Small intestine (tissue), 16 donors: ENCODE measurements at places on chromosomes 4 and X. TPM values are rescaled to one million over a fixed set of nuclear protein-coding genes. Genes with fewer than 3 reads are reported as not detected.

CNGA1 gene
- polyA plus RNA-seq: 1.4 TPM

SRP72 gene
- polyA plus RNA-seq: 65.8 TPM

RBMXL3 gene
- not detected for polyA plus RNA-seq

EGF gene
- 0.48 TPM for polyA plus RNA-seq

CXCL3 gene
- polyA plus RNA-seq: not detected

CXCL11 gene
- polyA plus RNA-seq: not detected

PCDH19 gene
- 0.64 TPM for polyA plus RNA-seq

NHS gene
- 5.8 TPM for polyA plus RNA-seq

TRIM60 gene
- not detected for polyA plus RNA-seq

XG gene
- polyA plus RNA-seq: 0.13 TPM

SH3D19 gene
- polyA plus RNA-seq: 68.2 TPM

IL9R gene
- polyA plus RNA-seq: 0.27 TPM

SLC34A2 gene
- 1.9 TPM for polyA plus RNA-seq

C4orf51 gene
- polyA plus RNA-seq: not detected

FAM156B gene
- polyA plus RNA-seq: 43.5 TPM

PPARGC1A gene
- polyA plus RNA-seq: 2.6 TPM

HTN3 gene
- not detected for polyA plus RNA-seq

MAOB gene
- 75.4 TPM for polyA plus RNA-seq

MAGEA12 gene
- not detected for polyA plus RNA-seq

CITED1 gene
- 0.86 TPM for polyA plus RNA-seq

NUDT10 gene
- polyA plus RNA-seq: 1.4 TPM

CD99 gene
- 307 TPM for polyA plus RNA-seq

TMPRSS11F gene
- polyA plus RNA-seq: not detected

LONRF3 gene
- 3.4 TPM for polyA plus RNA-seq

MAGEB17 gene
- not detected for polyA plus RNA-seq

SPRY1 gene
- polyA plus RNA-seq: 97.1 TPM

THOC2 gene
- polyA plus RNA-seq: 83.0 TPM
